ENCODE measurements at places on chromosomes 1 and 21. TPM values are rescaled to one million over a fixed set of nuclear protein-coding genes. Genes with fewer than 3 reads are reported as not detected.

RGSL1 gene
- not detected for total RNA-seq

SMCP gene
- total RNA-seq = not detected

NBPF6 gene
- not detected for total RNA-seq

PDC gene
- total RNA-seq = 0.06 TPM

CD1B gene
- total RNA-seq = not detected

PIK3CD gene
- total RNA-seq = 1.1 TPM

IFI6 gene
- total RNA-seq = 55.6 TPM

DNASE2B gene
- total RNA-seq = not detected

TMEM79 gene
- 1.1 TPM for total RNA-seq

CELA3A gene
- not detected for total RNA-seq

A3GALT2 gene
- total RNA-seq = not detected

AGMAT gene
- total RNA-seq = 1.1 TPM

PRR9 gene
- total RNA-seq = not detected

RNF186 gene
- not detected for total RNA-seq

ODR4 gene
- total RNA-seq = 18.0 TPM

PLCH2 gene
- 3.2 TPM for total RNA-seq

FMN2 gene
- total RNA-seq = 8.3 TPM

KIAA0319L gene
- total RNA-seq = 40.5 TPM

LRRC7 gene
- total RNA-seq = not detected

GNB1 gene
- total RNA-seq = 110 TPM

SPRR2A gene
- not detected for total RNA-seq

GCSAML gene
- total RNA-seq = not detected

TNFRSF1B gene
- 6.7 TPM for total RNA-seq

ROR1 gene
- total RNA-seq = 7.8 TPM

KRTAP13-2 gene
- total RNA-seq = not detected

RGS8 gene
- under 0.01 TPM for total RNA-seq

NHLH1 gene
- total RNA-seq = under 0.01 TPM

AMY1C gene
- not detected for total RNA-seq

AADACL3 gene
- total RNA-seq = not detected

TPM3 gene
- 595 TPM for total RNA-seq

AJAP1 gene
- not detected for total RNA-seq

GPA33 gene
- not detected for total RNA-seq

RNU11 gene
- total RNA-seq = not detected

C1orf198 gene
- total RNA-seq = 87.2 TPM

FBXO2 gene
- total RNA-seq = 0.25 TPM

CRTC2 gene
- total RNA-seq = 2.8 TPM
